ENCODE measurements at places on chromosomes 1 and 21. TPM values are rescaled to one million over a fixed set of nuclear protein-coding genes. Genes with fewer than 3 reads are reported as not detected.

The PADI3 gene
- not detected for polyA plus RNA-seq

The KRTAP10-6 gene
- polyA plus RNA-seq: not detected

The KCNE2 gene
- not detected for polyA plus RNA-seq

The FCRL2 gene
- polyA plus RNA-seq: not detected

The EVA1B gene
- polyA plus RNA-seq: 8.1 TPM

DNA sequence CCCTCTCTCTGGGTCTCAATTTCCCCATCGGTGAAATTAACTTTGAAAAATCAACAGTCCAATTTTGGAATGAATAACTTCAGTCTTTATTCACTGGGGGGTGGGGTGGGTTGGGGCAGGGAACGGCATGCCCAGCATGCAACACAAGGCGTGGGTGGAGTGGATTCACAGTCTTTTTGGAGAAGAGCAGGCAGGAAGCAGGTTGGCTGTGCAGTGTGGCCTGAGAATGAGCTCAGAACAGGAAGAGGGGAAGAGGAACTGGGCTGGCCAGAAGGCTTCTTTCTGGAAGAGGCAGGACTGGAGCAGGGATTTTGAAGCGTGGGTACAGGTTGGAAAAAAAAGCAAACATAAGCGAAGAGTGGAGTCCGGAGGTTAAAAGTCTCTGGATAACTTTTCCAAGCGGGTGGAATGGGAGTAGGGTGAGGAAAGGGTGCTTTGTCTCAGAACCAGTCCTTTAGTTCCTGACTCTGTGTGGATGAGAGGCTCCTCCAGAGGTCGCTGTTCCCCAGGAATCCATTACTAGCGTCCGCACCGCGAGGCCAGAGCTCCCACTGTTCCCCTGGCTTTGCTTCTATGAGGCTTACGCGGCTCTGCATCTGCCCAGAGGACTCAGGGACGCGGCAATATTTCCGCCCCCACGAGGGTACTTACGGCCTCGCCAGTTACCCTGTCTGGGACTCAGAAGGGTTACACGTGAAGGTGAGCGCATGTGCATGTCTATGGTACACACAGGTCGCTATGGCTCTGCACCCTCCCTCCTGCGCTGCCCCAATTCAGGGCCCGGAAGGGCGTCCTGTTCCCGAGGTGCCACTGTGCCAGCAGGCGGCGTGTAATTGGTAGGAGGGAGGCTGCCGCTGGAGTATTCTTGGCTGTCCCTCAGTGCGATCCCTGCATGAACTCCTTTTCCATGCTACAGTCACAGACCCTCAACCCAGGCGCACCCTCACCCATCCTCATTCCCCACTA lies 5.5 kb upstream of the FOXD2 start:
- peak; percentile 63 for DNase-seq

DNA sequence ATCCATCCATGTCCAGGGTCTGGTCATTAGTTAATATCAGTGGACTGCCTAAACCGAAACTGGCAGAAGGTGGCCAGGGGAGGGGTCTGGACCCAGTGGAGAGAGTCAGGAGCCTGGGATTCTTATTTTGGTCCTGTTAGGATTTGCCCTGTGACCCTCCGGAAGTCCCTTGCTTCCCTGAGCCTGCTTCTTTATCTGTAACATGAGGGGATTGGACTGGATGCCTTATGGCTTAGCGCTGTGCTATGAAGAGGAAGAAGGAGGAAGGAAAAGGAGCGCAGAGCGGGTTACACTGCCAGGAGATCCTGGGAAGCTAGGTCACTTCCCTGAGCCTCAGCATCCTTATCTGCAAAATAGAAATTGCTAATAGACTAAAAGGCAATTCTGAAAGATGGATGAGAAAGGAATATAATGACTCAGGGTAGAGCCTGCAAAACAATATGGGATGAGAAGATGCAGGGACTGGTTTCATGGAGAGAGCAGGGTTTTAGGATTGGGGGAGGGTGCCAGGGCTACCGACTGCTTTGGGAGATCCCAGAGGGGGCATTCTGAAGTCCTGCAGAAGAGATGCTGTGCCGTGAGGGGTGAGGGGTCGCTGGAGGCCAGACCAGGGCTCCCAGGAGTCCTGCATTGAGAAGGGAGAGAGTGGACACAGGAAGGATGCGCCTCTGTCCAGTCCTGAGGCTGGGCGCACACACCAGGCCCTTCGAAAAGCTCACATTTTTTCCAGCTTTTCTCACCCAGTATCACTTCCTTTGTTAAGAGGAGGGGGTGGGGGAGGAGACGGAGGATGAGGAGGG lies 460 bp upstream of the ADORA1 start:
- no peak for DNase-seq

DNA sequence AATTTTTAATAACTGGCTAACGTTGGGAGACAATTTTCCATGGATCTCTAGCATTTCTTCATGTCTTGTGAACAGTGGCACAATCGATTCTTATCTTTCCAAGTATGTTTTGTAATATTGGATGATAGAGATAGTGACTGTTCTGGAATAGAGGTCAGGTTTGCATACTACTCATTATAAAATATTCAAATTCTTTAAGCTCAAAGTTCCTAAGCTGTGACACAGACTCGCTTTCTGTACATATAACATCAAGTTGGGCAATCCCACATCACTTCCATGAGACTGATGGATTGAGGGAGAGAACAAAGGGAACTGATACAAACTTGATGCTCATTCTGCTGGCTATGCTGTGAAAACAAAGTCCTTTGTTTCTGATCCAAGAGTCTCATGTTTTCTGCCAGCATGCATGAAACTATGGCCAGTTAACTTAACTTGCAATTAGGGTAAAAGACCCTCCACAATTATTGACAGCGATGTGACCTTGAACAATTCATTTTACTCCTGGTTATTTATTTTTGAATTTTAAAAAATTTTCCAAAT lies 392.4 kb downstream of the TTLL7 start:
- no peak for DNase-seq

- no peak for DNase-seq
These were observed 9.5 kb upstream of the TMEM61 start for GRCh38 chr1:54970901-54971300.

Measured in CD8-positive, alpha-beta memory T cell (primary cell).